Thyroid gland (tissue), 4 donors: ENCODE measurements at places on chromosomes 4 and X. TPM values are rescaled to one million over a fixed set of nuclear protein-coding genes. Genes with fewer than 3 reads are reported as not detected.

DNA sequence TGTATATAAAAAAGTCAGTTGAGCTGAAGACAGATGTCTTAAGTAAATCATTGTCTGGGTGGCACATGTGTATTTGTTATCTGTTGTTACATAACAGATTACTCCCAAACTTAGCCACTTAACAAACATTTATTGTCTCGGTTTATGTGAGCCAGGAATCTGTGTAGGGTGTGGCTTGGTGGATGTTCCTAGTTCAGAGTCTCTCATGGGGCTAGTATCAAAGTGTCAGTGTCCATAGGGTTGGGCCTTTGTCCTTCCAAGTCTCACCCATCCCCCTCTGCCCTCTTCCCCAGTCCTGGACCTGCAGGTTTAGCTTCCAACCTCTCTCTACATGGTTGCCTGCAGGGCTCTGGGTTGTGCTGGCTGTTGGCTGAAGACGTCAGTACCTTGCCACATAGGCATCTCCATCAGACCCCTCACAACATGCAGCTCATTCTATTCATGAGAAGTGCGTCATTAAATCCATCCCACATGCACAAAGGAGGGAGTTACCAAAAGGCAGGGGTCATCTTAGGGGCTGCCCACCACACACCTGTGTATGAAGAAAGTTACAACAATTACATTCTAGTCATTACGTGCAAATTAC, 127.5 kb downstream of the HS3ST1 start:
- no peak for DNase-seq

DNA sequence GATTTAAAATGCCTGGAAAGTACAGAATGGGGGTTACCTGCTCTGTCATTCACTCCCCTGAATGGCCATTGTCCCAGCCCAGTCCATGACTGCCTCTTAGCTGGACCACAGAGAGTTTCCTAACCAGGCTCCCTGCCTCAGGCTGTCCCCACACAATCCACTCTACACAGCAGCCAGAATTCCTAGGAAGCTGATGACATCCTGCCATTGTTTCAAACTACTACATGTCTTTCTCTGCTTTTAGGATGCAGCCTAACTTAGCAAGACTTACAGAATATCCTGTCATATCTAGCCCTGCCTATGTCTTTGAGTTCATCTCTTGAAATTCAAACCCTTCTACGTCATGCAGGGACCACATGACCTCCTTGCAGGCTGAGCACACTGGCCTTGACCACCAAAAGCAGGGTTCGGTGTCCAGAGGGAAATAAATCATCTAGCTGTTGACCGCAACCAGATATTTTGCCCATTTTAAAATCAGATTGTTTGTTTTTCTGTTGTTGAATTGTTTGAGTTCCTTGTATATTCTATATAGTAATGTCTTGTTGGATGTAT, 16.1 kb upstream of the CRMP1 start:
- no peak for DNase-seq

Gene PSAPL1
- total RNA-seq, result not detected

DNA sequence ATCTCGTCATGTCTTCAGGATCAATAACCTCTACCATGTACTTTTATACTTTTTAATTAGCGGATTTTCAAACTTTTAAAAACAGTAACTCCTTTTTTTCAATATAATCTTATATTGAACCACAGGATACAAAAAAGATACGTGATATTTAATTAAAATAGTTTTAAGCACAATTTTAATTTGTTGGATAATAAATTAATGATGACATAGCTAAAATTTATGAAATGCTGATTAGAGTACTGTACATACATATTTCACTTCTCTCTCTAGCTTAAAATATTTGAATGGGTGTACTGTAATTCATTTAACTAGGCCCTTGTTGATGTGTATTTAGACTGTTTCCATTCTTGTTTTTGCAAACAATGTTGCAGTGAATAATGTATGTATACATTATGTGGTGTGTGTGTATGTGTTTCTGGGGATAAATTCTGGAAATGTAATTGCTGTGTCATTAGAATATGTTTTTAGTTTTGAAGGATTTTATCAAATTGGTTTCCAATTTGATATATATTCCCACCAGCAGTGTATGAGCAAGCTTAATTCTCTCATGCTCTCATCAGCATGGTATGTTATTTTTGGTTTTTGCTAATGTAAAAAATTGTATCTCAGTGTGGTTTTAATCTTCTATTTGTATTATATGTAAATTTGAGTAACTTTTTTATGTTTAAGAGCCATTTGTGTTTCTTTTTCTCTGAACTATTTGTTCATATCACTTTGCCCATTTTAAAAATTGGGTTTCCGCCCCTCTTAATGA, 66.4 kb downstream of the CDKL5 start:
- DNase-seq, result no peak

Gene CCDC149
- total RNA-seq, result 19.5 TPM

DNA sequence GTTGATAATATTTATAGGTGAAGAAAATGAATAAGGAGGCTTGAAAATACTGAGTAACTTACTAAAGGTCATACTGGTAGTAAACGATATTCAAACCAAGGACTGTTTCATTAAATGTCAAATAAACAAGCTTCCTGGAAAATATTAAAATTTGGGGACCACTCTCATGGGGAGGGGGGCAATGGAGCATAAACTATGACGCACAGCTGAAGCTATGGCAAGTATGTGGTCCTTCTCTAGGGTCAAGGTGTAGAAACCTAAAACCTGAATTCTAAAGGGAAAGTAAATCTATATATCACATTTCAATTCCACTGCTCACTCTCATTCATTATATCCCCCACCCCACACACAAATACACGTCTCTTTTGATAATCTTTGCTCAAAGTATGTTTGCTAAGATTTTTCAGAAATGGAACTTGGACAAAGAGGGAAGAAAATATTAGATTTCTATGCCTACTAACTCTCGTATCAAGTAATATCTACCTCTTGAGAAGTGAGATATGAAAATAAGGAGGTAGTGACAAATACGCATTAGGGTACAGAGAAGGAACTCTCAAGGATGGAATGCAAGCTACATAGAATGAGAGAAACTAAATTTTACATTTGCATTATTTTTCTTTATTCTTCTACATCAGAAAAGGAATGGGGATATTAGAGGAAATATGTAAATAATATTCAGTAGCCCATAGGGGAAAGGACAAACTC, 84.6 kb downstream of the PDS5A start:
- DNase-seq, result no peak

DNA sequence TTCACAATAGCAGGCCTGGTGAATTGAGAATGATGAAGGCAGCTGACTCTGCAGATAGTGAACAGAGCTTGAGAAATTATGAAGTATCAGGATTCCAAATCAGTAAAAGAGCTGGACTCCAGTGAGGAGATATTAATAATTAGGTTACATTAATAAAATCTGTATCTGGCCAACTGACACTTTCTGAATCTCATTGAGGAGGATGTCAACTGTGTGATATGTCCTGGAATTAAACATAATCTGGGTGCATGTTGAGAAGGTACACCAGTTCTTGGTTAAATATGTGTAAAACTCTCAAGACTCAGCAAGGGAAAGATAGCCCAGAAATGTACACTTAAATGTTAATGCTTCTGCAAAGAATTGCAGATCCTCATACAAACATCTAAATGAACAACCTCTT, 177.8 kb upstream of the SFRP2 start:
- DNase-seq, result no peak

DNA sequence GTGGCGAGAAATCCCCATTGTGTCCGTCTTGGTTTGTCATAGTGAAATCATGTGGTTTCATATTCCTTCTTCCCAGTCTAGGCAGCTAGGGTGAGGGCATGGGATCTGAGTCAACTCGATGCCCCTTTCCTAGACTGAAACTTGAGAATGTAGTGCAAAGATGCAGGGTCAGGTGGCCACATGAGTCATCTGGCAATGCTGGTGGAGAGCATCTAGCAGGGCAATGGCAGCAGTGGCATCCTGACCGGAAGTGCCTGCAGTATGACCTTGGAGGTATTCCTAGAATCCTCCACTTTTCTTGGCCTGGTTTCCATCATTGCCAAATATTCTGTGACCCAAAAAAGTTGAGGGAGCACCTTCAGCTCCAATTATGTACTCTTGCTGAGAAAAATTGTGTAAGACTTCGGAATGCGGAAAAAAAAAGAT, 39.1 kb upstream of the TMEM184C start:
- no peak for DNase-seq

Gene ATP10D
- total RNA-seq, result 49.5 TPM
